ENCODE measurements at places on chromosomes 4 and X.
A peak's percentile ranks its signal among the peaks of the same experiment; 100 is the strongest.

DNA sequence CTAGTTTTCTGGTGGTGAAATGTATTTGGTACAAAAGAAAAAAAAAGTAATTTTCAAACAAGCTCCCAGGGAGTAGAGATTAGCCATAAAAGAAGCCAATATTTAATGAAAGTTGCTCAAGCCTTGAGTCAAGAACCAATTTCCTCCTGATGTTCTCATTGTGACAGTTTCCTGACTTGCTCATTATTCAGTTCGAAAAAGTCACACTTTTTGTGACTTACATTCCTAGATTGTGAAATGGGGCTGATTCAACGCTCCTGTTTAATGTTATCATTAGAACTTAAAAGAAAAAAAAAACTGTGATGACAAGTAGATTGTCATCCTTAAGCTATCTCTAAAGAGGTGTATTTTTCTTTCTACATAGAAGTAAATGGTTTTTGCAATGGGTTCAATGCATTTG is 122.6 kb upstream of the BMPR1B start:
- peak; percentile 87 for DNase-seq

DNA sequence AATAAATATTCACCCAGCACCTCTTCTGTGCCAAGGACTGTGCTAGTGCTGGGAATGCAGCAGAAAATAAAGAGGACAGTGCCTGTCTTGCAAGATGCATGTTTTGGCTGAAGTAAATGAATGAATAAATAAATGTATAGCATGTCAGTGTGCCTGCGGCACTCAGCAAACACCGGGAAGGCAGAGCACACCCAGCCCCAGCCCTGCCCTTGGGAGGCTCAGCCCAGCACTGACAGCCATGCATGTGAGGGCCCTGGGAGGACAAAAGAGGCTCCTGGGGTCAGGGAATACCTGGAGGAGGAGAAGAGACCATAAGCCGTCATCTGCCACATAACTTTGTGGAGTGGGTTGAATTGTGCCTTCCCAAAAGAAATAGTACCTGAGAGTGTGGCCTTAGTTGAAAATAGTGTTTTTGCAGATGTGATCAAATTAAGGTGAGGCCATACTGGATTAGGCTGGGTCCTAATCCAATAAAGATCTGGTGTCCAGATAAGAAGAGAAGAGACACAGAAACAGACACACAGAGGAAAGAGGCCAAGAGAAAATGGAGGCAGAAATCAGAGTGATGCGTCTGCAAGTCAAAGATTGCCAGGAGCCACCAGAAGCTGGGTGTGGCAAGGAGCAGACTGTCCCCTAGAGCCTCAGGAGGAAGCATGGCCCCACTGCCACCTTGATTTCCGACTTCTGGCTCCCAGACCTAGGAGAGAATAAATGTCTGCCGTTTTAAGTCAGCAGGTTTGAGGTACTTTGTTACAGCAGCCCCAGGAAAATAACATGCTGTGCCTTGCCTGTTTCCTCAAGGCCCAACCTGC is 16.3 kb downstream of the C4orf50 start:
- DNase-seq, result no peak

- DNase-seq, result no peak
Measured at GRCh38 chr4:37070041-37070440, 174.5 kb upstream of the NWD2 start.

- DNase-seq, result peak; percentile 30
Measured at GRCh38 chr4:141391771-141392170, 171.1 kb downstream of the ZNF330 start.

GRCh38 chr4:182144626-182145333 is 98.4 kb upstream of the TENM3 start:
- peak; percentile 14 for DNase-seq

- no peak for DNase-seq
Measured at GRCh38 chr4:102596532-102596931, 95.4 kb downstream of the NFKB1 start.
